ENCODE measurements at places on chromosomes 2 and 18. TPM values are rescaled to one million over a fixed set of nuclear protein-coding genes. Genes with fewer than 3 reads are reported as not detected.

DNA sequence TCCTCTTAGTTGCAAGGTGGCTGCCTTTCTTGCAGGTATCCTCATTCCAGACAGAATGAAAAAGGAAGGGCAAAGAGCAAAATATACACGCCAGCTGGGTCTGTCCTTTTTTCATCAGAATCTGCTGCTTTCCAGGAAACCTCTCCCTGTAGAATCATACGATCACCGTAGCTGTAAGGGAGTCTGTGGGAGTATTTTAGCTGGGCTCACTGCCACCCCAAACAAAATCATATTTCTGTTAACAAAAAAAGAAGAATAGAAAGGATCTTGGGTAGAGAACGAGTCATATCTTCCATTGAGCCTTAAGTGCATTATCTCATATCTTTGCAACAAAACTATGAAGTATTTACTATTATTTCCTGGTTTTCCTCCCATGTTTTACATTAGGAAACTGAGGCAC, 15.0 kb upstream of the TANC1 start:
- DNase-seq = peak; percentile 95

HRH4 gene
- under 0.01 TPM for total RNA-seq

DNA sequence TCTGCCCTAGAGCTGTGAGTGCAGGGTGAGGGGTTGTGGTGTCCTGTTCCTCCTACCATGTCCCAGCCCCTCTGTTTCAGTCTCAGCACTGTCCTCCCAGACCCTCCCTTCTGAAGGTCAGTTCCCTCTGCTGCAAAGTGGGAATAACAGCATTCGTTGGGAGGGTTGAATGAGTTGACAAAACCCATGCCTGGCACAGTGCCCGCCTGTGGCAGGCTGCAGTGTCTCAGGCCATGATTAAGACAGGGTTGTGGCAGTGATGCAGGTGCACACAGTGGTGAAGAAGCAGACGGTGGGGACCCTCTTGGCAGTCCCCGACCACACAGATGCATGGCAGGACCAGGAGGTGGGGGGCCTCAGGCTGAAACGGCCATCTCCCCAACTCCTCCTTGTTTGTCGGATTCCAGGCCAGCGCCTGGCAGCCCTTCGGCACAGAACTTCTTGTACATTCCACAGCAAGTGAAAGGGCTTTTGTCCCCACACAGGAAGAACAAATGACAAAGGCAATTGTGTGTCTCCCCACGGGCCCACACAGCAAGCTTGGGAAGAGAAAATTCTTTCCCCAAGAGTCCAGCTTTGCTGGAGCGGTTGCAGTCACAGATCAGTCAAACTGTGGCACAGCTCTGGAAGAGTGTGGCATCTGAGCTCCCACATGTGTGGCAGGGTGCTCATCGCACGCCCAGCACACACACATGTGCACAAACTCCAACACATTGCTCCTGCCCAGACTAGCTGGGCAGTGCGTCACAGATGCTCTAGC, 92.0 kb upstream of the MSH2 start:
- no peak for DNase-seq

RAB10 gene
- total RNA-seq = 234 TPM

- no peak for DNase-seq
Observed at GRCh38 chr2:220079595-220079994, 452.2 kb downstream of the SLC4A3 start.

DNA sequence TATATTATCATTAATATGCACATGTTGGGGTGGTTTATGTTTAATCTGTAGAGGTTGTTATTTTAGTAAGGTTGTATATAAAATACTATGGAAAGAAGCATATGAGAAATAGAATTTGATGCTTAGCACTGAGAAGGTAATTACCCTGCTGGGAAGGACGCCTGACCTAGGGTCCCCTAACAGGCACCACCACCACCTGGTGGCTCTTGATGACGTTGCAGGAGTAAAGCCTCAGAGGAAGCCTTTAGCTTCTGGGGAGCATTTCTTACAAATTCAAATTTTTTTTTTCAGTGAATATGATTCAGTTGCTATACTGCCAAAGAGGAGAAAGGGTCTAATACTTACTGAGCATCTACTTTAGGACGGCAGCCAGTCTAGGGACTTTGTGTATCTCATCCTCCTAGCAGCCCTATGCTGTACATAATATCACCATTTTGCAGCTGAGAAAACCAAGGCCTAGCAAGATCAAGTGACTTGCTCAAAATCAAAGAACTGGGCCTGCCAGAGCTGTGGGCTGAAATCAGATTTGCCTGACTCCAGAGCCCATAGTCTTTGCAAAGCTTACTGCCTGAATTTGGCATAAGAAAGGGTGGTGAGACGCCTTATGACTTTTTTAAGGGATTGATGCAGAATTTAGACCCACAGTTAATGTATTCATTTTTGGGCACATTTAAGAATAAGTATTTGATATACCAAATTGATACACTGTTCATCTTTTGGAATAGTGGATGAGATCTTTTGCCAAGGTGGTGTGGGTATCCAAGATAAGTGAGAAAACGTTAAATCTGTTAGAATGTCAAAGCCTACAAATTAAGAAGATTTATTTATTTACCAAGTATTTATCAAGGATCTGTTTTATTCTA, 78.8 kb upstream of the GAREM1 start:
- peak; percentile 56 for DNase-seq
